Stimulated activated CD4-positive, alpha-beta T cell treated with anti-CD3 and anti-CD28 coated beads, Interleukin-15, amount 100 ng/mL, for 48 hours (primary cell): ENCODE measurements at places on chromosomes 5 and 9.

GRCh38 chr9:17322882-17323864 is 188.3 kb downstream of the CNTLN start:
- no peak for DNase-seq

- DNase-seq, result no peak
These were observed 95.9 kb upstream of the SPRY4 start for GRCh38 chr5:142420561-142421227.

GRCh38 chr5:133118741-133119140 is 66.9 kb downstream of the HSPA4 start:
- no peak for DNase-seq

GRCh38 chr9:121376214-121376830 is 6.3 kb upstream of the STOM start:
- no peak for DNase-seq
